ENCODE measurements at places on chromosomes 5 and 9. TPM values are rescaled to one million over a fixed set of nuclear protein-coding genes. Genes with fewer than 3 reads are reported as not detected.

- DNase-seq, result no peak
Measured at GRCh38 chr9:4630836-4631235, 31.3 kb upstream of the PLPP6 start.

DNA sequence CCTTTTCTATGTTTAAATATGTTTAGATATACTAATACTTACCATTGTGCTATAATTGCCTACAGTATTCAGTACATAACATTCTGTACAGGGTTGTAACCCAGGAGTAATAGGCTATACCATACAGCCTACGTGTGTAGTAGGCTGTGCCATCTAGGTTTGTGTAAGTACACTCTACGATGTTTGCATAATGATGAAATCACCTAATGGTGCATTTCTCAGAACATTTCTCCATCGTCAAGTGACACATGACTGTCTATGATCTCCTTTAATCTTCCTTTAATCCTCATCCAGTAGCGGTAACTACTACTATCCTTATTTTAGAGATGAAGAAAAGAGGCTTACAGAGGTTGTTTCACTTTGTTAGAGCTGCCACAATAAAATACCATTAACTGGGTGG, 369.2 kb downstream of the PLK2 start:
- no peak for DNase-seq

Gene SPEF2
- total RNA-seq, result 3.9 TPM

Gene SPATA6L
- 2.9 TPM for total RNA-seq

DNA sequence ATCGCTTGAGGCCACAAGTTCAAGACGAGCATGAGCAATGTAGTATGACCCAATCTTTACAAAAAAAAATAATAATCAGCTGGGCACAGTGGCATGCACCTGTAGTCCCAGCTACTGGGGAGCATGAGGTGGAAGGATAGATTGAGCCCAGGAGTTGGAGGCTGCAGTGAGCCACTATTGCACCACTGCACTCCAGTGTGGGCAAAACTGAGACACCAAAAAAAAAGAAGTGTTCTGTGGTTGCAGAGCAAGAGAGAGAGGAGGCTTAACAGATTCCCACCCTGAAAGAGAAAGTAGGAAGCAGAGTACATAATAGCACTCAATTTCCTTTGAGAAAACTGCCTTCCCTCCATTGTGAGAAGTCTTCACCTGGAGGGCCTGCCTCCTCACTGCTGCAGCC, 52.6 kb downstream of the ALDH7A1 start:
- DNase-seq, result no peak

DNA sequence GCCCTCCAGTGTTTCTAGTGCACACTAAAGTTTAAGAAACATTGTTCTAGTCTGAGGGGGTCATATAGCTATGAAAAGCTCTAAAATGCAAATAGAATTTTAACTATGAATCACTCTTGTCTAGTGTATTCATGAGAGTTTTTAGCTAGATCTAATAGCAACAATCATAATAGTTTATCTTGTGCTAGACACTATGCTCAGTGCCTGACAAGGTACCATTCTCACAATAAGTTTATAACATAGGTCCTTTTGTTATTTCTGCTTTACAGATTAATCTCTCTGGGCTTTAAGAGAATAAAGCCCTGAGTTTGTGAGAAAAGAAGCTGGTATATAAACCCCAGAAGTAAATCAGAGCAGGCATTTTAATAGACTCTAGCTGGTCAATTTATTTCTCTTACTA, 2120.7 kb downstream of the MAT2B start:
- DNase-seq, result no peak

DNA sequence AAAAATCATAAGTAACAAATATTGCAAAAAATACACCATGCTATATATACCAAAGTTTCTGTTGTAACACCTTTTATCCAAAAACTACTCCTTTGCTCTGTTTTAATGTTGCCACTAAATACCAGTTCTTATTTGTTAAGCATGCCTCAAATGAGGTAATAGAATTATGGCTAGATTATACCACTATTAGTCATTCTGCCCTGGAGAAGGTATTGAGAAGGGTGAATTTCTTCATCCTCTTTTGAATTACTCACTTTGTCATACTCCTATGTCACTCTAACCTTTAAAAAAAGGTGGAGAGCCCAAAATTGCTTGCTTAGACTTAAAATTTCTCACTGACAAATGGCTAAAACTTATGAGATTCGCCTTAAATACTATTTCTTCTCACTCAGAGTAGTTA, 750.9 kb downstream of the MAT2B start:
- DNase-seq, result no peak

Gene HMGCS1
- 914 TPM for total RNA-seq

GRCh38 chr5:170307575-170308465, 10.2 kb upstream of the LCP2 start:
- peak; percentile 92 for DNase-seq

- DNase-seq, result no peak
Measured at GRCh38 chr9:95776176-95776575, 99.3 kb upstream of the ERCC6L2 start.

DNA sequence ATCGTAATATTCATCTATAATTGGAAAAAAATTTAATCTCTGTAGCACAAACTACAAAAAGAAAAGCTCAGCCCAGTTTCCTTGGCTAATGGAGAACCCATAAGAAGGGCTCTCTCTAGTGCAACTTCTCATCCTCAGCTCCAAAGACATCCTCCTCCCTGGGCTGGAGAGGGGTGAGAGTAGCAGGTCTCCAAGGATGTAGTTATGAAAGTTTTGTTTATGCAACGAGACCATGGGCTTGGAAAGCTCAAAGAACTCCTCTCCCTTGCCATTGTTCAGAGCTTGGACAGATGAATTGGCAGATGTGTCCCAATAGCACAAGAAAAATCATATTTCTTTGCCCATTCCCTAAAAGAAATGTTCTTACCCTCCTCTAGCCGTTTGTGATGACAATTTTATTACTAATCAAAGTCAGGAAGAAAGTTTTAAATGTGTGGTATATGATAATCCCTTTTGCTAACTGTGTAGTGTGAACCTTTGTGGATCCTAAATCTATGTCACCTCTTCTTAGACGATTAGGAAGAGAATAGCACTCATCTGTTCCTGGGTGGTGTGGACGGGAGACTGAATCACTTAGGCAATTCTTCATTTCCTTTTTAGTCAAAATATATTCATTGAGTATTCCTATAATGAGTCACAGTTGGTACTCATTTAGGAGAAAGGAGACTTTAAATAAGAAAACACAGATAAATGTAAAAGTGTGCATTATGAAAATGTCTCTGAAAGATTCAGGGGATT, 52.2 kb downstream of the GARNL3 start:
- no peak for DNase-seq

Gene CCNI2
- not detected for total RNA-seq

DNA sequence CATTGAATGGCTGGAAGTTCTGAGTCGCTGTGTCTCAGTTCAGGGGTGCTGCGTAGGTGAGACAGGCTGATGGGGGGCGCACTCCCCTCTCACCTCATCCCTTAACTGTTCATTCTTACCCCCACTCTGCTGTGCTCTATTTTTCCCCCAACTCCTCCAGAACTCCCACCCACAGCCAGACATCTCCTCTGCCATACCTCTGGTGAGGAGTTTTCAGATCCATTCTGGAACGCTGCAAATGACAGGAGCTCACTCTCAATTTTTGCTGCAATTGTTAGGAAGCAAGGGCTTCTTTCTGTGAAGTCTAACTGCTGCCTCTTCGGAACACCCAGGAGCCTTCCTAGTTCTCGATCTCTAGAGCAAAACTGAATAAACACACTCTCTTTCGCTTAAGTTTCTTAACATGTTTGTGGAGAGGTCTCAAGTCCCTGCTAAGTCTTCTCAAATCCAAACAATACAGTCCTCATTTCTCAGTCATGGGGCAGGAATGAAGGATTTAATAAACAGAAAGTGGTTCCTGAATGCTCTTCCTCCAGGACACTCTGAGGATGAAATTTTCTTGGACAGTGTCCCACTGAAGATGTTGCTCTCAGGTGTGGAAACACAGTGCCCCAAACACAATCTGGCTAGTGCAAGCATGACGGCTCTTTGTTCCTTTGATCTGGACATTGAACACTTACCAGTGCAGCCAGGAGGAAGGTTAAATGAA, 387.7 kb downstream of the KDM4C start:
- DNase-seq, result no peak

Gene MCC
- 9.4 TPM for total RNA-seq

Gene ARSI
- 0.12 TPM for total RNA-seq

DNA sequence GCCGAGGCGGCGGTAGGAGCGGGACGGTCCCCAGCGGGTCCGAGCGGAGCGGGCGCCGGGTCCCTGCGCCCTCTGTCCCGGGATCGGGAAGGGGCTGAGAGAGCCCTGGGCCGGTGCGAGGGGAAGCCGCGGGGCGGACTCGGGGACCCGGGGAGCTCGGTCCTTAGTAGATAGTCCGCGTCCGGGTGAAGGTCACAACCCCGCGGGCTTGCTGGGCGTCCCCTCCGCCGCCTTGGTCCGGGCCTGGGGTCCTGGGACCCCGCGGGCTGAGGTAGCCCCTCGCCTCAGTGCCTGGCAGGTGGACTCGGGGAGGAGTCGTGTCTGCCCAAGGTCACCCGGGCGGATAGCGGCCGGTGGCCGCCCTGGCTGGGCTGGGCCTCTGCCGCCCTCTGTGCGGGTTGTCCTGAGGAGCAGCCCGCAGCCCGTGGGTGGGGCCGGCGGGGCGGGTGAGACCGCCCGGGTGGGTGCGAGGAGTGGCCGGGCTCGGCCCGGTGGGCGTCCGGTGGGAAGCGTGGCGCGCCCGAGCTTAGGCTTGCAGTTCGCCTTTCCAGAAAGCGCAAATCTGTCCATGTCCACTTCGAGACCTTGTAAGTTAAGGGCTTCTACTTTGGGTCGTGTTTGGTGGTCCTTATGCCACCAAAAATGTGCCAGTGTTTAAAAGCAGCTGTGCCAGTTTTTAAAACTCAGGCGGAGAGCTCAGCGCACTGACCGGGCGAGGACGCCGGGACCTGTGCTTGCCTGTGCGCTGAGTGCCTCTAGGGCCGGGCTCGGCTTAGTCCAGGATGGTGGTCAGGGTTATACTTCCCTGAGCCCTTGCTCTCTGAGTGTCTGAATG, 554 bp downstream of the SDHA start:
- peak; percentile 51 for DNase-seq

Gene BAAT
- total RNA-seq, result 0.55 TPM

Gene GPR151
- not detected for total RNA-seq

Gene ZNF189
- 37.0 TPM for total RNA-seq

- DNase-seq, result no peak
Measured at GRCh38 chr5:172501708-172502320, 47.5 kb upstream of the SH3PXD2B start.

DNA sequence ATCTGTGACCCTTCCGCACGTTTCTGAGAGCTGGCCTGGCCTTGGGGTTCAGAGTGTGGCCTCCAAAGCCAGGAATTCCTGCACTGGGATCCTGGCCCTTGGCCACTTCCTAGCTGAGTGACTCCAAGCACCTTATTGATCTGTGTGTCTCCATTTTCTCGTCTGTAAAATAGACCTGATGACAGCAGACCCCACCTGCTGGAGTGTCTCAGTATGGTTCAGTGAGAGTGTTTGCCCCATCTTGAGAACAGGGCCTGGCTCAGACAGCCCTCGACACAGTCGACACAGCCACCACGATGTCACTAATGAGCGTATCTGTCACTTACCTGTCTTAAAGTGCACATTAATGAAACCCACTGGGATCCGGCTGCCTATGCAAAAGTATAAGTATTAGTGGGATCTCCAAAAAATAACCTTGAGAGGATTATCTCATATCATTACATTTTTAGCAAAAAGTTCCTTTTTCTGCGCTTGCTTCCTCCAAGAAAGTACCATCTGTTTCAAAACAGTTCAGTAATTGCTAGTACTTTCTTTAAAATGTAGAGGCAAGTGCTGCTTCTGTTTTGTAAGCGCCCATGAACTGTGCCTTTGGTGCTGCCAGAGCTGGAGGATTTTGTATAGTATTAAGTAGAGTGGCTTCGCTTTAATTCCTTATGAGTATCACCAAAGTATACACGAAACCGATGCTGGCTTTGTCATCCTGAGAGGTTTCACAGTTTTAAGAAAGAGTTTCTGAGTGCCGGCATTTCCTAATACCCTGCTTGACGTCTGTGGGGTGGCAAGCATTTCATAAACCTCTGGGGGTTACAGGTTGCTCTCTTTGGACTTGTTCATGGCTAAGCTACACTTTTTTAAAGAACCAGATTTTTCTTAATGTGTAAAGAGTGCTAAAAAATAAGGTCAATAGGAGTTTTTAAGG, 31.7 kb downstream of the UBE2QL1 start:
- DNase-seq, result no peak

Gene FAM81B
- total RNA-seq, result not detected

DNA sequence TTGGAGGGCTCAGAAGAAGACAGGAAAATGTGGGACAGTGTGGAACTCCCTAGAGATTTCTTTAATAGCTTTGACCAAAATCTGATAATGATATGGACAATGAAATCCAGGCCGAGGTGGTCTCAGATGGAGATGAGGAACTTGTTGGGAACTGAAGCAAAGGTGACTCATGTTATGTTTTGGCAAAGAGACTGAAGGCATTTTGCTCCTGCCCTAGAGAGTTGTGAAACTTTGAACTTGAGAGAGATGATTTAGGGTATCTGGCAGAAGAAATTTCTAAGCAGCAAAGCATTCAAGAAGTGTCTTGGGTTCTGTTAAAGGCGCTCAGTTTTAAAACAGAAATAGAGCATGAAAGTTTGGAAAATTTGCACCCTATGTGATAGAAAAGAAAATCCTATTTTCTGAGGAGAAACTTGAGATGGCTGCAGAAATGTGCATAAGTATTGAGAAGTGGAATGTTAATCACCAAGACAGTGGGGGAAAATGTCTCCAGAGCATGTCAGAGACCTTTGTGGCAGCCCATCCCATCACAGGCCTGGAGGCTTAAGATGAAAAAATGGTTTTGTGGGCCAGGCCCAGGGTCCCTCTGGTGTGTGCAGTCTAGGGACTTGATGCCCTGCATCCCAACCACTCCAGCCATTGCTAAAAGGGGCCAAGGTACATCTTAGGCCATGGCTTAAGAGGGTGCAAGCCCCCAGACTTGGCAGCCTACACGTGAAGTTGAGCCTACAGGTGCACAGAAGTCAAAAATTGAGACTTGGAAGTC, 463.7 kb upstream of the TLE4 start:
- DNase-seq, result no peak

GRCh38 chr5:10329446-10329819, 21.7 kb upstream of the CMBL start:
- no peak for DNase-seq

Gene EQTN
- 0.11 TPM for total RNA-seq

Gene CTXN3
- total RNA-seq, result not detected

GRCh38 chr5:148873690-148874485, 47.5 kb downstream of the ADRB2 start:
- DNase-seq, result no peak

DNA sequence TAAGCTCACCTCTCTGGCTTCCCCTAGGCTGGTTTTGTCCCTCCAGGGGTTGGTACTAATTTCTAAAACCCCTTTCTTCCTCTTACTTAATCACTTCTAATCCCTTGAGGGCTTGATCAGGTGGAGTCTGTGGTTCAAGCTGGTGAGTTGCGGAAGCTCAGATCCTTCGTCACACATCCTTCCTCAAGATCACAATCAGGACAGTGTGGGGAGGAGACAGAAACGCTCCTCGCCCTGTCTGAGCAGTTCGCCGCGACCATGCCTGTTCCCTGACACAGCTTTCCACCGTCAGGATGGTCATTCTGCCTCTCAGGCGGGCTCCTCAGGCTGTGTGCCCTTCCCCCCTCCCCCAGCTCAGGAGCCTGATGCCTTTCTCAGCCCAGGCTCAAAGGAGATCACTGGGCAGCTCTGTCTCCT, 24.3 kb downstream of the CPLX2 start:
- DNase-seq, result no peak

Gene SPAG8
- total RNA-seq, result 3.6 TPM
